GM23248 (cell line): ENCODE measurements at places on chromosomes 2 and 18.

DNA sequence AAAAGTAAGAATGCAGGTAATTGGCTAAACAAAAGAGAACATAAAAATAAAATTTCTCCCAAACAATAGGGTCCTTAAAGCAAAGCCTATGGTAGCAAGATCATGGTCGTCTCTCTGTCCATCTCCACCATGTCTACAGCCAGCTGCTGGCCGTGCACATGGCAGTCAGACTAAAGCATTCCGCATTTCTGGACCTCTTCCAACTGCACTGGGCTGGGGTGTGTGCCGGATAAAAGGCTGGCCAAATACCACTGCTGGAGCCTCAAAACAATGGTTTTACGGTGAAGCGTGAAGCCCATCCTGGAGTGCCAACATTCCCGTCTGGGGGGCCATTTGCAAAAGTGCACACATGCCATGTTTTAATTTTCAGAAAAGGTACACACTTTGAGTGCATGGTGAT, 74.8 kb upstream of the PIEZO2 start:
- DNase-seq: no peak

DNA sequence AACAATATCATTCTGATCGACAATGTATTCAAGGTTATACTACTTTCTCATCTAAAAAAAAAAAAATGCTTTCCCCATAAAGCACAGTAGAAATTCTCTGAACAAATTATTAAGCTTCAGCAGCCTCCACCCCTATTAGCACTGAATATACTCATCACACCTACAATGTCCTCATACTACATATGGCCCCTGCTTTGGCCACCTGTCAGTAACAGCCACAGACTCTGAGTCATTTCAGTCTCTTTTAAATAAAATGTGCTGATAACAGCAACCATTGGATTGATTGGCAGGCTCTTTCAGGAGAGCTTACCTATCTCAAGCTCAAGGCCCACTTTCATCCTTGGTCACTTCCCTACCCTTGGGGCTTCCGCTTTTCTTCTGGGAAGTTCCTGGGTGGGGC, 236.7 kb downstream of the TMX3 start:
- no peak for DNase-seq

- DNase-seq: no peak
Observed at GRCh38 chr2:146226077-146226476, 1618.8 kb upstream of the ACVR2A start.

DNA sequence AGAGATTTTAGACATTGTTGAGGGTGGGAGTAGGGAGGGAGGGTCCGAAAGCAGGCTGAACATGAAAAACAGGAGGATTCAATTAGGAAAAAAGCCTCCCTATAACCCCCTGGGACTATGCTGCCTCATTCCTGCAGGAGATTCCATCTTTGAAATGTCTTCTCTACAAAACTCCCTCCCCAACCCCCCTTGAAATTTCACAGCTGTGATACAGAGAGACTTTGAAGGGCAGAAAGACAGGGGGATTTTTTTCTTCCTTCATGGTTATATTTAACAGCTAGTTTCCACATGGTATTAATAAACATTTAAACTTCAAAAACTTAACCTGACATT, 57.6 kb downstream of the TRIB2 start:
- DNase-seq: no peak
